Activated CD8-positive, alpha-beta memory T cell treated with anti-CD3 and anti-CD28 coated beads for 1 hour (primary cell): ENCODE measurements at places on chromosomes 1 and 21.

- DNase-seq: no peak
These were observed 24.6 kb downstream of the NTPCR start for GRCh38 chr1:232974971-232975370.

GRCh38 chr1:223551610-223552009 is 113.9 kb downstream of the CAPN8 start:
- DNase-seq: no peak

DNA sequence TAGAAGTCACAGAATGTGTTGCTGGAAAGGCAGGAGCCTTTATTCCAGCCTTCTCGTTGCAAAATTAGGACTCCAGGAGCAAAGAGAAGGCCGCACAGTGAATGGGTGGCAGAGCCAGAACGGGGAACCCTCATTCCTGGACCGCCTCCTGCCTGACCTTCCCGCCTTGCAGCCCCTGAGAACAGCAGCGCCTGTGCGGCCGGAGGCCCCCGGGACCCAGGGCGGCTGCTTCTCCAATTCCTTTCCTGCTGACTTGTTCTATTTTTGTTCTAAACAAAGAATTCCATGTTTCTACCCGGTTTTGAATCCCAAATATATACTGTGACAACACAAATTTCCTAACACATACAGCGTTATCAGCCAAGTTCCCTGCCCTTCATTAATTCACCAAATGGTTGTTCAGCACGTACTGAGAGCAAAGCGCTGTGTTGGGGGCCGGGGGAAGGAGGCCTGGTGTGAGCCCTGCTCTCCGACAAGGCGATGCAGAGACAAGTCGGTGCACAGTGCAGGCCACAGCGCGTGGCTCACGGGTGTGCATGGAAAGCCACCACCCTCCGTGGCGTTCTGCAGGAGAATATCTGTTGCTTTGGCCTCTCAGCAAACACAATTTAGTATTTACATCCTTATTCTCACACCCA is 31.9 kb upstream of the COL6A2 start:
- no peak for DNase-seq

- no peak for DNase-seq
These were observed 32.7 kb downstream of the TFAP2E start for GRCh38 chr1:35605867-35606182.

DNA sequence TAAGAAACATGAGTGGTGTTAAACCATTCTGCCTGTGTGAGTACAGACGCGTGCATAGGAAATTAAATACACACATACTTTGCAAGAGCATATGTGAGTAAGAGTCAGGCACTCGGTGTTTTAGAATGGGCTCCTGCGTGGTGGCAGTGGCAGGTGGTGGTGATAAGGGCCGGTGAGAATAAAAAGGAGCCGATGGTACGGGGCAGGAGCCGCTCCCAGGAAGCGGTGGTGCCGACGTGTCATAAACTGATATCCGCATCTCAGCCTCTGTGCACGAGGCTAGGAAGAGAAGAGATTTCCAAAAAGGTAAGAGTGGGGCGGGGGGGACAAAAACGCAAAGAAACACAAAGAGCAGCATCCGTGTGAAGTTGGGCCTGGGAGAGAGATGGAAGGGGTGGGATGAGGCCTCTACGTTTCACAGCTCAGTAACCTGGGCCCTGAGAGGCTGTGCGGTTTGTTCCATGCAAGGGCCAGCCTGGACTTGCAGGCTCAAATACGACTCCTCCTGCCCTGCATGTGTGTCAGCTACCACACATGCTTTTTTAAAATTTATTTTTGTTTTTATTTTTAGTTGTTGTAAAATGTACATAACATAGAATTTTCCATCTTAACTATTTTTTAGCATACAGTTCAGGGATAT is 127.7 kb upstream of the COL6A1 start:
- no peak for DNase-seq
